ENCODE measurements at places on chromosomes 6 and 20. TPM values are rescaled to one million over a fixed set of nuclear protein-coding genes. Genes with fewer than 3 reads are reported as not detected.

GRCh38 chr6:1162367-1163275 is 149.3 kb upstream of the FOXQ1 start:
- no peak overlapping the region for H3K4me3 ChIP-seq
- no peak overlapping the region for H3K27ac ChIP-seq
- peaks cover 86% of the 10 kb centered on the region for H3K27me3 ChIP-seq
- no peaks in the 10 kb centered on the region for H3K36me3 ChIP-seq

- H3K36me3 ChIP-seq, result no peaks in the 10 kb centered on the region
- no peak overlapping the region for H3K27ac ChIP-seq
- H3K27me3 ChIP-seq, result peaks cover 9% of the 10 kb centered on the region
- H3K4me1 ChIP-seq, result no peaks in the 10 kb centered on the region
Measured at GRCh38 chr6:146050168-146050567, 21.3 kb downstream of the GRM1 start.

TFAP2A gene
- total RNA-seq, result 29.4 TPM

DNA sequence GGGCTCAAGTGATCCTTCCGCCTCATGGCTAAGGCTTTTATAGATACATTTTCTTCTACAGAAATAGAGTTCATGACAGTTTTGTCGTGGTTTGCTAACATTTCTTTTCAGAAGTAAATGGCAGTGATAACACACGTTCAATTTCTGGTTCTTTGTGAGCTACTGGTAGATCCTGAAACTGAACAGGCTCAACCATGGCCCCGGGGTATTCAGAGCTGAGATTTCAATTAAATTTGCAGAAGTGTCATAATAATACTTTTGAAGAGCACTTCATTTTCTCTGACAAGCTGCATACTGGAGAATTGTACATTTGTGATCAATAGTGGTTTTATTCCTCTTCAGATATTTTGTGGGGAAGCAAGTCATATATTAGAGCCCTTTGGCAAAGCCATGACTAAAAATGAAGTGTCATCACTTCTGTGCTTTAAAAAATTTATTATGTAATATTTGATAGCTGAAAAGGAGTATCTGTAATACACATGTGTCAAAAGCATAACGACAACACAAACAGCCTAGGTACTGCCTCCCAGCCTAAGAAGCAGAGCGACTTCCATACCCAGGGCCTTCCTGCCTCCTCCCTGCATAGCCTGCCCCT is 84.3 kb upstream of the SCP2D1 start:
- no peak overlapping the region for H3K4me3 ChIP-seq
- H3K36me3 ChIP-seq, result no peaks in the 10 kb centered on the region
- H3K27me3 ChIP-seq, result no peaks in the 10 kb centered on the region
- no peaks in the 10 kb centered on the region for H3K4me1 ChIP-seq
- no peak for DNase-seq

SLC17A3 gene
- total RNA-seq, result not detected

- H3K4me3 ChIP-seq, result no peak overlapping the region
- no peak overlapping the region for H3K27ac ChIP-seq
- H3K27me3 ChIP-seq, result no peaks in the 10 kb centered on the region
Measured at GRCh38 chr6:45253453-45253852, 74.7 kb upstream of the RUNX2 start.

DNA sequence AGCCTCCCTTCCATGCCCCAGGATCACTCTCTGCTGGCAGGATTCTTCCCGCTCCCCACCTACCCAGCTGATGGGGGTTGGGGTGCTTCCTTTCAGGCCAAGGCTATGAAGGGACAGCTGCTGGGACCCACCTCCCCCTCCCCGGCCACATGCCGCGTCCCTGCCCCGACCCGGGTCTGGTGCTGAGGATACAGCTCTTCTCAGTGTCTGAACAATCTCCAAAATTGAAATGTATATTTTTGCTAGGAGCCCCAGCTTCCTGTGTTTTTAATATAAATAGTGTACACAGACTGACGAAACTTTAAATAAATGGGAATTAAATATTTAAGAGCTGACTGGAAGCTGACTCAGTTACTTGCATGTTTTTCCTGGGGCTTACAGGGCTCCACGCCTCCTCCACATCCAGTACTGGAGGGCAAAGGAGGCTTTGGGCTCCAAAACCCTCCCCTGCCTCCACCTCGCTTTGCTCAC is 24.3 kb upstream of the FANCE start:
- H3K4me1 ChIP-seq, result peaks cover 48% of the 10 kb centered on the region
- H3K4me3 ChIP-seq, result peak overlapping the region; percentile 46
- H3K27me3 ChIP-seq, result no peaks in the 10 kb centered on the region
- H3K27ac ChIP-seq, result peak overlapping the region; percentile 98
- peak; percentile 95 for DNase-seq

DNA sequence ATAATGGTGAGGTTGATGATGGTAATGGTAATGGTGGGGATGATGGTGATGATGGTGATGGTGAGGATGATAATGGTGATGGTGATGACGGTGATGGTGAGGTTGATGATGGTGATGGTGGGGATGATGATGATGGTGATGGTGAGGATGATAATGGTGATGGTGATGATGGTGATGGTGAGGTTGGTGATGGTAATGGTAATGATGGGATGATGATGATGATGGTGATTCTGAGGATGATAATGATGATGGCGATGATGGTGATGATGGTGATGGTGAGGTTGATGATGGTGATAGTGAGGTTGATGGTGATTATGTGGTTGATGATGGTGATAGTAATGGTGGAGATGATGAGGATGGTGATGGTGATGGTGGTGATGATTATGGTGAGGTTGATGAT is 9.7 kb downstream of the BPI start:
- no peak overlapping the region for H3K4me3 ChIP-seq
- no peak overlapping the region for H3K27ac ChIP-seq
- H3K27me3 ChIP-seq, result no peaks in the 10 kb centered on the region
- no peaks in the 10 kb centered on the region for H3K4me1 ChIP-seq

DNA sequence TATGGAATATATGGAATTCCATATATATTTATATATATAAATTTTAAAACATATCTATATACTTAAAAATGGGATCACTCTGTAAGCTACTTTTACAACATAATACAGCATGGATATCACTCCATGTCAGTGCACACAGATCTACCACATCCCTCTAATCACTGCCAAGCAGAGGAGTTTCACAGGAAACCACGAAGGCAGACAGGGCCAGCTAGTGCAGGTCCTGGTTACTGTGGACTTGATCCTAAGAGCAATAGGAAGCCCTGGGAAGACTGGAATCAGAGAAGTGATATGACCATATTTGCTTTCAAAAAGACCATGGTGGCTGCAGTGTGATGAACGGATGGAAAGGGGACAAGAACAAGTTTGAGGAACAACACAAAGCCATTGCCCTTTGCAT is 40.0 kb upstream of the NRN1 start:
- DNase-seq, result no peak
- H3K36me3 ChIP-seq, result no peaks in the 10 kb centered on the region
- no peak overlapping the region for H3K4me3 ChIP-seq
- H3K27ac ChIP-seq, result no peak overlapping the region
- H3K27me3 ChIP-seq, result peaks cover 17% of the 10 kb centered on the region
- H3K4me1 ChIP-seq, result no peaks in the 10 kb centered on the region

DNA sequence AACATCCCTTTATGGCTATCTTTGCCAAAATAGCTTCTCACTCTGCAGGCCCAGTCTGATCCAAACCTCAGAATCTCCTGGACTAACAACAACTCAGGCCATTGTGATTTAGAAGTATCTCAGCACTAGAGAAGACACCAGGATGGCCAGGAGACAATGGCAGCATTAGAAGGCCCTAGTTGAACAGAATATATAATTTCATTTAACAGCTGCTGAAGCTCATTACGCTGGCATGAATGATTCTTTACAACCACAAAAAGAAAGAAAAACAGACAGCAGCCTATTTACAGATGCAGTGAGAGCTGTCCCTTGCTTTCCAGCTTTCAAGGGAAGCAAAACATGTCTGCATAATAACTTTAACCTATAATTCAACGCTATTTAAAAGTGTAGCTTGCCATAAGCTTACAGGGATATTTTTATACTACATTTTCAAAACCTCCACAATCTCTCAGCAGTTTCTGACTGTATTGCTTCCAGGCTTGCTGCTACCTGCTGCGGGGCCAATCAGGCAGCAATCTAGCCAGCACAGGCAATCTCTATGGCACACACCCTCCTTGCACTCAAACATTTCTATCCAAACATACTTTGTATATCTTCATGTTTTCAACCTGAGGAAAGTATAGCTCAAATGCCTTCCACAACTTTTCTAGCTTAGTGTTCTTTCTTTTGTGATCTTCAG is 107.3 kb downstream of the OGFRL1 start:
- no peaks in the 10 kb centered on the region for H3K36me3 ChIP-seq
- DNase-seq, result no peak
- H3K27me3 ChIP-seq, result no peaks in the 10 kb centered on the region
- H3K27ac ChIP-seq, result no peak overlapping the region

DNA sequence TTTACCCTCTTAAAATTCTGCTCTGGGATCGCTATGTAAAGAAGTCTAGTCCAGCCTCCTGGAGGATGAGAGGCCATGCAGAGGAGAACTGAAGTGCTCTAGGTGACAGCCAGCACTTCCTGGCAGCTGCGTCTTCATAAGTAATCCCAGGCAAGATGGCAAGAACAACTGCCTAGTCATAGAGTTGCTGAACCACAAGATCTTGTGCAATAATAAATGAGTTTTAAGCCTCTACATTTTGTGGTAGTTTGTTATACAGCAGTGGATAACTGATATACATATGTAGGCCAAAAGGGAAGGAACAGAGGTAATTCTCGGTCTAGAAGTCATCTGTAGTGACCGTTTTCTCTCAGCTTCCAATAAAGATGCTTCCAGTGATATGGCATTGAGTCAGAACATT is 103.8 kb upstream of the FLRT3 start:
- no peaks in the 10 kb centered on the region for H3K36me3 ChIP-seq
- H3K27ac ChIP-seq, result peak overlapping the region; percentile 54
- H3K4me1 ChIP-seq, result peaks cover 30% of the 10 kb centered on the region
- H3K4me3 ChIP-seq, result no peak overlapping the region

Data from PC-3 (cell line).